ENCODE measurements at places on chromosomes 16 and 17.

GRCh38 chr17:32341857-32342602 lies at the start of gene C17orf75:
TSS of gene C17orf75 (minus strand) at chr17:32342173. CDS start at chr17:32342139, 34 bp downstream.
- peak; percentile 85 for DNase-seq

DNA sequence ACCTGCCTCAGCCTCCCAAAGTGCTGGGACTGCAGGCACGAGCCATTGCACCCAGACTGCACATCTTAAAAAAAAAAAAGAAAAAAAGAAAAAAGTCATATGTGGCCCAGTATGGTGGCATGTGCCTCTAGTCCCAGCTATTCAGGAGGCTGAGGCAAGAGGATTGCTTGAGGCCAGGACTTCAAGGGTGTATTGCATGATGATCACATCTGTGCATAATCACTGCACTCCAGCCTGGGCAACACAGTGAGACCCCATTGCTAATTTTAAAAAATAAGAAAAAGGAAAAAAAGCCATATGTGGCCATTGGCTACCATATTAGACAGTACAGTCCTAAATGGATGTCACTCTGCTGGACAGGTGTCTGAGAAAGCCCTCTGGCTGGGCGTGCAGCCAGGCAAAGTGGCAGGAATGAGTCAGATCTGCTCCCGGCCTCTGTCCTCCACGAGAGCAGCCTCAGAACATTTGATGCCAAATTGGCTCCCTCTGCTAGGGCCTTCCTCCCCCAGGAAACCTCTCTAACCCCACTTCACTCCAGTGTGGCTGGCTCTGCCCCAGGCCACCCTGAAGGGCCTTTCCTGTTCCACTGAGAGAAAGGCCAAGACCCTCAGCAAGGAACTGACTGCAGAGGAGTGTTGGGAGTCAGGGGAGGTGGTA lies 14.7 kb downstream of the CA7 start:
- DNase-seq = no peak

GRCh38 chr16:11273721-11274324 lies 394 bp upstream of the PRM3 start:
- no peak for DNase-seq

GRCh38 chr16:48960830-48961229 lies 320.8 kb downstream of the CBLN1 start:
- no peak for DNase-seq

GRCh38 chr16:79253100-79253631 lies 347.4 kb downstream of the MAF start:
- DNase-seq = no peak

DNA sequence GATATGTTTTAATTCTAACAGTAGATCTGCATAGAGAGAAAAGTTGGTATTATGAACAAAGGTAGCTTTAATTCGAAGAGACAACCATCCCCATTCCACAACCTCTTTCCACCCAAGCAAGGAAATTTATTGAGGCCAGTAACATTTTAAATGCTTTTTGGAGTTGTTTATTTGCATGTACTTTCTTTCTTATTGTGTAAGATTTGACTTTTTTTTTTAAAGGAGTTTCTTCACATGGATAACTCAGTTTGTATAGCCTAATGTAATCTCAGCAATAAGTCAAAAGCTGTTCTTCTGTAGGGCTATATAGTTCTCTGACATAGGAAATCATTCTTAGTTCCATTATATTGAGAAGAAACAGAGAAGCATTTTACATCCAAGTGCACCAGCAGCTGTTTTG lies 163.3 kb downstream of the PRKCA start:
- no peak for DNase-seq

- DNase-seq = no peak
Measured at GRCh38 chr17:41433586-41433985, 7.2 kb downstream of the KRT38 start.

GRCh38 chr17:39919087-39919683 lies 750 bp upstream of the GSDMB start:
- no peak for DNase-seq

DNA sequence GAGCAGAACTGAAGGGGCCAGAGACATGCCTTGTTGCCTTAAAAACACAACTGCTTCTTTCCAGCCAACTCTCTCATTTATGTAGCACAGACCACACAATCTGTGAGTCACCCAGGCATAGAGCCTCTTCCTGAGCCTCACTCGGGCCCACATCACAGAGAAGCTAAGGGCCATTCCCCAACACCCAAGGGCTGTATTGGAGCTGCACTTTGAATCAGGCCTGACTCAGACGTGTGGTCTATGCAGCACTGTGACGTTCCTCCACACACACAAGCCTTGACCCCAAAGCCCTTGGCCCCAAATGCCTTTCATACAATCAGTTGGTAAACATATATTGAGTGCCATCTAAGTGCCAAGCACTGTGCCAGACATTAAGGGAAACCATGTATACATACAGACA lies 308.9 kb upstream of the DYNLRB2 start:
- peak; percentile 22 for DNase-seq

DNA sequence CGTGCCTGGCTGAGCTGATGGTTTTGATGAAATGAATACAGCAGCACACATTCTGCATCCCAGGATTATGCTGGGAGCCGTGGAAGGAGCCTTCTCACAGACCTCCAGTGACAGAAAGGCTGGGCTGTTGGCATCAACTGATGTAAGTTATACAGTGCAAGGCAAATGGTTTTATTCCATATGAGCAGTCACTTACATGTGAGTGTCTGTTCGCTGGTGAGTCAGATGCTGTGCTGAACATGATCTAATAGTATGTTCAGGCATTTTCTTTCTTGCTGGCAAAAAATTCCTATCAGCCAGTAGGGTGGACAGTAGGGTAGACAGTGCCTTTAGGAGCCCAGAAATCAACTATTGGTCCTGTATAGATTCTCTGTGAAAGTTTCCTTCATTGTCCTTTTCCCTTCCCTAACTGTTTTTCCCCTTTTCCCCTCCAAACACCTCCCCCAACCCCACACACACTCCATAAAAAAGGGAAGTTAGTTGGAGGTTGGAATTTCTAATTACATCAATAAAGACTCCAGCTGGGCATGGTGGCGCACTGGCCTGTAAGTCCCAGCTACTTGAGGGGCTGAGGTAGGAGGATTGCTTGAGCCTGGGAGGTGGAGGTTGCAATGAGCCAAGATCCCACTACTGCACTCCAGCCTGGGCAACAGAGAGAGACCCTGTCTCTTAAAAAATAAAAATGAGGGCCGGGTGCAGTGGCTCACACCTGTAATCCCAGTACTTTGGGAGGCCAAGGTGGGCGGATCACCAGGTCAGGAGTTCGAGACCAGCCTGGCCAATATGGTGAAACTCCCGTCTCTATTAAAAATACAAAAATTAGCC lies 36.2 kb downstream of the LDHD start:
- no peak for DNase-seq

DNA sequence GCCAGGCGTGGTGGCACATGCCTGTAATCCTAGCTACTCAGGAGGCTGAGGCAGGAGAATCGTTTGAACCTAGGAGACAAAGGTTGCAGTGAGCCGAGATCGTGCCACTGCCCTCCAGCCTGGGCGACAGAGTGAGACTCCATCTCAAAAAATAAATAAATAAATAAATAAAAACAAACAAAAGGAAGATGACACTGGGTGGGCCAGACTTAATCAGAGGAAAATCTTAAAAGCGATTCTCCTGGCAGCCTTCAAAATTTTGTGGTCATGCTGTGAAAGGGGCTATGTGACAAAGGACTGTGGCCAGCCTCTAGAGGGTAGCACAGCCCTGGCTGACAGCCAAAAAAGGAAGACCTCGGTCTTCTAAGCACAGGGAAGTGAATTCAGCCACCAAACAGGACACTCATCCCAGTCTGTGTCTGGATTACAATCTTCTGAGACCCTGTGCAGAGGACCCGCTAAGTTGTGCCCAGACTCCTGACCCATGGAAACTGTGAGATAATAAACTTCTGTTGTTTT lies 391.1 kb downstream of the CNTNAP4 start:
- no peak for DNase-seq

DNA sequence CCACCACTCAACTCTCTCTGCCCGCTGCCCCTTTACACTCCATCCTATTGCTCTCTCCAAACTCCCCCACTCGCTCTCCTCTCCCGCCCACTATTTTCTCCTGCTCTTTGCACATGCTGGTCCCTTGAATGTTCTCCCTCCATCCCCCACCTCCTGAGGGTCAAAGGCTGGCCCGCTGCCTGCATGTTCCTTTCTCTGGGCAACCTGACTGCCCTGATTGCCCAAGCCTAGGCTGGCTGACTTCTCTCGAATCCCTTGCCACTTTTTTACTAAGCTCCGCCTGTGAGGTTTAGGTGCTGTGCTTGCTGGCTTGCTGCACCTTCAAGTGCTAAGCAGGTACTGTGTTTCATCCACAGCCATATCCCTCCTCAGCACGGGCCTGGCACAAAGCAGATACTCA lies 2.7 kb downstream of the EMC8 start:
- DNase-seq = no peak

- DNase-seq = no peak
Measured at GRCh38 chr16:23944381-23944780, 108.6 kb downstream of the PRKCB start.

DNA sequence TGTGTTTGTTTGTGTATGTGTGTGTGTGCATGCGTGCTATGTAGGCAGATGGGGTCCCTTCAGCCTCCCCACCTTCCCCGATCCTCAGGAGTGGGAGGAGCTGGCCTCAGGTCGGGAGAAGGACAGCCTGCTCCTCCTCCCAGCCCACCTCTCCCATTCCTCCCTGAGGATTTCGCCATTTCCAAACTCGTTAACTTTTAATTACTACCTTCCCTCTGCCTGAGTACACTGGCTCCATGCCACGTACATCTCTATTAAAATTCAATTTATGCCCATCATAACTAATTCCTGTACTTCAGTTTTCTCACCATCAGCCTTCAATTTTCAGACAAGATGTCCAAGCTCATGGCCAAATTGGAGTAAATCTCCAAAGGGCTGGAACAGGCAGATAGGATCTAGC lies 148.6 kb downstream of the SDK2 start:
- no peak for DNase-seq

DNA sequence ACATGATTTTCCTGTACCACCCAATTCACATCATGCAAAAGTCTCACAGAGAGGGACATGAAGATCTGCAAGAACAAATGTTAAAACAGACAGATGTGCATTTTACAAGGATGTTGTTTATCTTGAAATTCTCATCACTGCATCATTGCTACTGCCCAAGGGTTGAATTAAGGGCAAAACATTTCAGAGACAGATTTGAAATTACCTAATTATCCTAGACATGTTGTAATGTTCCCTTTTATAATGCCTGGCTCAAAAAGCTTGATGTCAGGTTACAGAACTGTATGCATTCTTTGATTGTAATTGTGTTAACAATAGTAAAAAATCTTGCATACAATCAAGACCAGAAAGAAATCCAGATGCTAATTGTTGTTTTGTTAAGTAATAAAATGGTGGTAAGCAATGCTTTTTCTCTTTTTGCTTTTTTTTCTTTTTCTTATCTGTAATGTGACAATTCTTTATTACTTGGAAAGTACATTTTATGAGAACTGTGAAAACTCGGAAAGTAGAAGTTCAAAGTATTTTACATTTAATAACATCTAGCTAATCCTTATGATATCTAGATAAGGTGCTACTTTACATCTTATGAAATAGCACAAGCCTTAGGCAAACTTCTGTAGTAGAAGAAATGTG lies 3.6 kb upstream of the DUSP14 start:
- DNase-seq = no peak

DNA sequence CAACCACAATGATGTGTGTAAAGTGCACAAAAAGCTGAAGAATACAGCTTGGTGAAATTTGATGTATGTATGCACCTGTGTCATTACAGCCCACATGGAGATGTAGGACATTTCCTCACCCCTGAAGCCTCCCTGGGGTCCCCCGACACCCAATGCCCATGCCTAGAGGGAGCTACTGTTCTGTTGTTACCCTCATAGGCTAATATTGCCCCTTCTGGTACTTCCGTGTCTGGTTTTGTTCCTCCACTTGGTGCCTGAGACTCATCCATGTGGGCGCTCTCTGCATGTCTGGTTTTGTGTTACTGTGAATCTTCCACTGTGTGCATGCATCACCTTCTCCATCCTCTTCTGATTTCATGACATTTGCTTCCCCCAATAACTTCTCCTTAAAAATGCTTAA lies 18.6 kb downstream of the TNFRSF13B start:
- no peak for DNase-seq

GRCh38 chr17:50093807-50094206 lies 1.3 kb upstream of the PDK2 start:
- no peak for DNase-seq

- no peak for DNase-seq
Measured at GRCh38 chr16:30758988-30759491, 2.8 kb downstream of the CFAP119 start.

DNA sequence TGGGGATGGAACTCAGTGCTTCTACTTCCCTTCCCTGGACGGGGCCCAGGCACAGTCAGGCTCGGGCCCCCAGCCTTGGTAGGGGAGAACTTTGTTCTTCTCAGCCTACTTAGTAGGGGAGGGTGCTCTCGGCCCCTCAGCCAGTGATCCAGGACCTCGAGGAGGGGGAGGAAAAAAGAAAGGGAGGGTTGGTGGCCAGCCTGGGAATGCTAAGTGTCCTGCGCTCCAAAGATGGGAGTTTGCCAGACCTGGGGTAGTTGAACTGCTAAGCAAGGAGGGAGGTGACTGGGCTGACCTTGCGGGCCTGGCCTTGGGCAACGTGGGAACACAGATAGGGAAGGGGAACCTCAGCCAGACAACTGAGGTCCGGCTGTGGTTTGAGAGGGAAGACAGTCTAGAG lies 12.2 kb downstream of the ADGRG1 start:
- DNase-seq = no peak

- peak; percentile 68 for DNase-seq
Measured at GRCh38 chr17:8859027-8859803, 8.3 kb downstream of the PIK3R6 start.

DNA sequence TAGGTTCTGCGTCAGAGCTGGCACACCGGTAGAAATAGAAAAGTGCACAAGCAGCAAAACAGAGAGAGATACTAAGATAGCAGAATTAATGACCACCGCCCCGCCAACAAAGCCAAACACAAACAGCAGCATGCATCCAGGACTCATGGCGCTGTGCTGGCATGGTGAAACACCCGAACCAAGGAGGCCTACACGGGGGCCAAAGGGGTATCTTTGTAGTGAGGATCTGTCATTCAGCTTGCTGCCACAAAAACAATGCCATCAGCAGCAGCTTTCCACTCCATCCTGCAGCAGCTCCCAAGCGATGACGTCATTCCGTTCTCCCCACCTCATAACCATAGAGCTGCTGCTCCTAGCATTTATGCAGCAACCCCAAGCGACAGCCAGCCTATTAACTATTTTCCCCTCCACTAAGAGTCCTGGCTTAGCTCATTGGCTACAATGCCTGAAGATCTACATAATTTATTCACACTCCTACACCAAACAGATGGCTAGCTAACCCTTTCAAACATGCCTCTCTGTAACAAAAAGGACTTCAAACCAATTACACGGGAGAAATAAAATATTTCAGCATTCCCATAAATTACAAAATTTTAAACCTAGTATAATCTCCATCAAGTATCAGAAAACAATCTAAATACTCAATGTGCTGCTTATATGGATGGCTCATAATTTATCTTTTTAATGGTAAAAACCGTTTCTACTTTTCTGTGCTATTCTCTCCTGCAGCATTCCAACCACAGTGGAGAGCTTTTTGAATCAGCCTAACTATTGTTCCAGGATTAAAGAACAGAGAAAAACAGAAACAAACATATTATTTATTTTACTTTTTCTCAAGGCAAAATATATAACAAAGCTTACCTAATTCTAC lies 73.9 kb downstream of the SPAG9 start:
- DNase-seq = no peak

- DNase-seq = no peak
Measured at GRCh38 chr17:59479141-59479540, 86.3 kb upstream of the DHX40 start.

- no peak for DNase-seq
Measured at GRCh38 chr17:54980375-54980774, 11.8 kb downstream of the STXBP4 start.

All from activated CD4-positive, alpha-beta T cell treated with anti-CD3 and anti-CD28 coated beads, Interleukin-2, Interleukin-4, amounts not matched to agents 100 ng/mL and 50 ng/mL, durations not matched to agents 16 hours and 8 hours (primary cell).